ENCODE measurements at places on chromosomes 5 and 9.

DNA sequence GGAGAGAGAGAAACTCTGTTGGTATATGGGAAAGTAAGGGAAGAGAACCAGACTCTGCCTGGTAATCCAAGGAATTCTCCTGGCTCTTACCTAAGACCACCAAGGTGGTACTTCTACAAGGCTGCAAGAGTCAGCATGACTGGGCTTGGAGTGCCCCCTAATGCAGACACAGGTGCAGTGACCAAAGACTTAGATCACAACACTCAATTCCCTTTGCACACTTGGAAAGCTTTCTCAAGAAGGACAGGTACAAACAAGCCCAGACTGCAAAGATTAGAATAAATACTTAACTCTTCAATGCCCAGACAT lies 25.2 kb downstream of the UGT3A2 start:
- H3K4me3 ChIP-seq, result no peak overlapping the region
- DNase-seq, result no peak
- H3K27me3 ChIP-seq, result peaks cover 22% of the 10 kb centered on the region

- H3K27ac ChIP-seq, result no peak overlapping the region
- H3K27me3 ChIP-seq, result peaks cover 9% of the 10 kb centered on the region
- no peak for DNase-seq
- H3K4me3 ChIP-seq, result no peak overlapping the region
- no peaks in the 10 kb centered on the region for H3K36me3 ChIP-seq
These were observed 5.2 kb downstream of the BASP1 start for GRCh38 chr5:17222664-17223063.

GRCh38 chr9:18385696-18386490 lies 88.1 kb upstream of the ADAMTSL1 start:
- no peaks in the 10 kb centered on the region for H3K36me3 ChIP-seq
- H3K27me3 ChIP-seq, result no peaks in the 10 kb centered on the region
- H3K4me3 ChIP-seq, result no peak overlapping the region
- DNase-seq, result no peak
- no peak overlapping the region for H3K27ac ChIP-seq
- no peaks in the 10 kb centered on the region for H3K4me1 ChIP-seq

- no peak overlapping the region for H3K4me3 ChIP-seq
- no peak for DNase-seq
- H3K36me3 ChIP-seq, result no peaks in the 10 kb centered on the region
- no peak overlapping the region for H3K27ac ChIP-seq
- no peaks in the 10 kb centered on the region for H3K27me3 ChIP-seq
These were observed 59.5 kb downstream of the RORB start for GRCh38 chr9:74556685-74557084.

GRCh38 chr5:111132731-111133435 lies 40.7 kb downstream of the WDR36 start:
- no peak for DNase-seq
- H3K4me1 ChIP-seq, result no peaks in the 10 kb centered on the region
- H3K4me3 ChIP-seq, result no peak overlapping the region

GRCh38 chr9:76575761-76576160 lies 116.8 kb downstream of the GCNT1 start:
- no peaks in the 10 kb centered on the region for H3K27me3 ChIP-seq
- no peak overlapping the region for H3K4me3 ChIP-seq
- H3K27ac ChIP-seq, result no peak overlapping the region

DNA sequence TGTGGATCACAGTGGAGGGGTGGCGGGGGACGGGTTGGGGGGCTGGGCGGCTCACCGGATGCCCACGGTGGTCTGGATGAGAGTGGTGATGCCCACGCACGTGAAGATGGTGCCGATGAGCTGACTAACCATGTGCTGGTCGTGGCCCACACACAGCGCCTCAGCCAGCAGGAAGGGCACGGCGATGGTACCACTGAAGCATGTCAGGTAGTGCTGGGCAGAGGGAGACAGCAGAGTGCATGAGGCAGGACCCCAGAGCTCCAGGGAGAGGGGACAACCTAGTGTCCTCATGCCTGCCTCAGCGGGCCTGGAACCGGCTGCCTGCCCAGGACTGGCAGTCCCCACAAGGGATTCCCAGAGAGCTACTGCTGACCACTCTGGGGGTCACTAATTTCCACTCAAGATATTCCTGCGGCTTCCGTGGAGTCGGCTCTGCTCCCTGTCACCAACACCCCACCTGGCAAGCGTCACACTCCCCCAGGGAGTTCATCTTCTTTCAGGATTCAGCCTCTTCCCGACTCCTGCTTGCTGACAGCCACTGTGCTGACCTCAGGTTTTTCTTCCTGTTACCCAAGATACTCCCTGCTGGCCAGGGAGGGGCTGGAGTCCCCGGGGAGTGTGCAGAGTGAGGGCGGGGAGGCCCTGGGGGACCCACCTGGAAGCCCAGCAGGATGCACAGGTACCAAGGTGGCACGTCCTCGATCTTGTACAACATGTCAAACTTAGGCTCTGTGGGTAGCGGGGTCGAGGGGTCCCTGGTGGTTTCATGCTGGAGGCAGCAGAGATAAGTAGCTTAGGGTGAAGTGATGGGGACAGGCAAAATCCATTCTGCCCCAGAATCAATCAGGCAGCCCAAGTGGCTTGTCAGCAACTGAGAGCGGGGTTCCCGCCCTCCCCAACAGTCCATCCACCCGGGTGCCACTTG lies 998 bp downstream of the SLC23A1 start:
- peaks cover 14% of the 10 kb centered on the region for H3K36me3 ChIP-seq
- H3K27me3 ChIP-seq, result no peaks in the 10 kb centered on the region
- H3K4me1 ChIP-seq, result peaks cover 15% of the 10 kb centered on the region
- DNase-seq, result no peak
- H3K4me3 ChIP-seq, result no peak overlapping the region

DNA sequence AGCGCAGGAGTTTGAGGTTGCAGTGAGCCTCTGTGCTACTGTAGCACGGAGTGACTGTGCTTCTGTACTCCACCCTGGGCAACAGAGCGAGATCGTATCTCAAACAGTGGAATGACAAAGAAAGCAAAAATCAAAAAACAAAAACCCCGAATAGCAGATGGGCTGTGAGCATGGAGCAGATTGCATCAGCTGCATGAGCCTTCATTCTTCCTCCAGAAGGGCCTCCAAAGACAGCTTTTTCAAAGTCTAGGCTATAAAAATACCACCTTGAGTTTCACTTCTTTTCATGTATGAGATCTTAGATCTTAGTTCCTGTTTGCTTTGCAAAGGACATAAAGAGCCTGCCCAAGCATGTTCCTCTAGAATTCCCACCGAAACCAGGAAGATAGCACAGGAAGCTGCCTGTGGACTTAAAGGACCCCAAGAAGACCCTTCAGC lies 15.0 kb upstream of the HSPB3 start:
- peaks cover 5% of the 10 kb centered on the region for H3K4me1 ChIP-seq
- H3K36me3 ChIP-seq, result no peaks in the 10 kb centered on the region
- peaks cover 24% of the 10 kb centered on the region for H3K27me3 ChIP-seq
- H3K27ac ChIP-seq, result no peak overlapping the region
- no peak overlapping the region for H3K4me3 ChIP-seq

GRCh38 chr5:89445106-89445745 lies 562.2 kb upstream of the MEF2C start:
- H3K4me3 ChIP-seq, result no peak overlapping the region
- H3K27ac ChIP-seq, result no peak overlapping the region

DNA sequence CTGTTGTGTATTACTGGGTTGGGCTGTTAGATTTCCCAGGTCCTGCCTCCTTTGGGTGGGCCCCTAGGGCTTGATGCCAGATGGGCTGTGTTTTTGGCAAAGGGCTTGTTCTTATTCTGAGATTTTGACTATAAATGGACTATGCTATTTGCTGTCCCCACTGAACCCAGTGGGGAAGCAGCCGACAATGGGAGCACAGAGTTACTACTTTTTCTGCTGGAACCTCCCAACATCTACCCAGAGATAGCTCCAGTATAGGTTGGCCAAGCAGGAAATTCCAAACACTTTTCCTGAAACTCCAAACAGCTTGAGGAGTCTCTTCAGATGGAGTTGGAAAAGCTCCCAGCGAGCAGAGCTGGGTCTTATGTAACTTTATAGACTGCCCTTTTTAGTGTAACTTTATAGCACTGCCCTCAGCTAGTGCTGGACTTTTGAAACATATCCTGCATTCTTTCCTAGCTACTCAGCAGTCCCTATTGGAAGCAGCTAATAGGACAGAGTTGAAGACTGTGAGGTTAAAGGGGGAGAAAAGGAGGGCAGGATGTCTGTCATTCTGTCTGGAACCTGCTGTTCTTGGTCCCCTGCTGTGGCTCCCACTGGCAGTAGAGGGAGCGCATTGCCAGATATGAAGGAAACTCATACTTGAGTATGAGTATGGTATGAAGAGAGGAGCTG lies 21.0 kb downstream of the RUSC2 start:
- H3K4me3 ChIP-seq, result no peak overlapping the region
- peaks cover 58% of the 10 kb centered on the region for H3K27me3 ChIP-seq
- no peaks in the 10 kb centered on the region for H3K36me3 ChIP-seq
- no peak overlapping the region for H3K27ac ChIP-seq
- no peak for DNase-seq

DNA sequence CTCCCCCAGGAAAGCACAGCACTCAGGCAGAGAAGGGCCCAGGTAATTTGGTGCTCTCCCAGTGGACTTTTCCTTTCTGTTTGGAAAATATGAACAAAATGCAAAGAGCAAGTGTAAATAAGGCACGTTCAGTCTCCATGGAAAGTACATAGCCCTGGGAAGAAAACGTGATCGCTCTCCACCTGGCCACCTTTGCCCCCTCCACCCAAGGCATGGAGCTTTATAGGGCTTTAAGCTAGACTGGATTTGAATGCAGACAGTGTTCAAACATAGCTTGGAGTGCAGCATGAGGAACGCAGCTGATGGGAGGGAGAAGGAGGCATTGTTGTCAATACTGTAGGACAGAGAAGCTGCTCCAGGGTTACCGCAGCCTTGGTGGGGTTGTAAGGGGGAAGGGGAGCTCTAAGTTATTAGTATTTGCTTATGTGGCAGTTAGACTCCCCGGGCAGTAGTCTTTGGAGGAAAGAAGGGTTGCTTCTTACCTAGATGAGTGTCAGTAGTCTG lies 500.2 kb downstream of the SPOCK1 start:
- no peak overlapping the region for H3K4me3 ChIP-seq
- DNase-seq, result no peak
- H3K4me1 ChIP-seq, result no peaks in the 10 kb centered on the region
- H3K36me3 ChIP-seq, result no peaks in the 10 kb centered on the region

DNA sequence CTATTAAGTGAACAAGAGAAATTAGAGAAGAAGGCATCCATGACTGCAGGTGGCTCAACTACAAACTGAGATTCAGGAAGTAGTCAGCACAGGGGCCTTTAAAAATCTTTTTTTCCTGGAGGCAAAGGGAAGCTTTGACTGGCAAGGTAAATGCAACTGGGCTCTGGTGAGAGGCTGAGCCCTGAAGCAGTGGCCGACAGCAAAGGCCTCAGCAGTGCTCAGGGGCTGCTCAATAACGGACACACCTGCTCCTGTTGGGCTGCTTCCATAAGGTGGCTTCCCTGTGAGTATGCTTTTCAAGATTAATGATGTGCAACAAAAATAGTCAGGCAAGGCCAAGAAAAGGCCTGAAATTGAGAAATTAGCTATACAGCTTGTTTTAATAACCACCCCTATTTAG lies 134.2 kb upstream of the RGMB start:
- DNase-seq, result no peak
- H3K27me3 ChIP-seq, result no peaks in the 10 kb centered on the region
- no peaks in the 10 kb centered on the region for H3K4me1 ChIP-seq

- peaks cover 12% of the 10 kb centered on the region for H3K4me1 ChIP-seq
- peak overlapping the region; percentile 71 for H3K27ac ChIP-seq
- H3K27me3 ChIP-seq, result no peaks in the 10 kb centered on the region
- H3K36me3 ChIP-seq, result peaks cover 50% of the 10 kb centered on the region
- H3K4me3 ChIP-seq, result no peak overlapping the region
- DNase-seq, result no peak
These were observed 60.8 kb downstream of the PSMB7 start for GRCh38 chr9:124354346-124355038.

DNA sequence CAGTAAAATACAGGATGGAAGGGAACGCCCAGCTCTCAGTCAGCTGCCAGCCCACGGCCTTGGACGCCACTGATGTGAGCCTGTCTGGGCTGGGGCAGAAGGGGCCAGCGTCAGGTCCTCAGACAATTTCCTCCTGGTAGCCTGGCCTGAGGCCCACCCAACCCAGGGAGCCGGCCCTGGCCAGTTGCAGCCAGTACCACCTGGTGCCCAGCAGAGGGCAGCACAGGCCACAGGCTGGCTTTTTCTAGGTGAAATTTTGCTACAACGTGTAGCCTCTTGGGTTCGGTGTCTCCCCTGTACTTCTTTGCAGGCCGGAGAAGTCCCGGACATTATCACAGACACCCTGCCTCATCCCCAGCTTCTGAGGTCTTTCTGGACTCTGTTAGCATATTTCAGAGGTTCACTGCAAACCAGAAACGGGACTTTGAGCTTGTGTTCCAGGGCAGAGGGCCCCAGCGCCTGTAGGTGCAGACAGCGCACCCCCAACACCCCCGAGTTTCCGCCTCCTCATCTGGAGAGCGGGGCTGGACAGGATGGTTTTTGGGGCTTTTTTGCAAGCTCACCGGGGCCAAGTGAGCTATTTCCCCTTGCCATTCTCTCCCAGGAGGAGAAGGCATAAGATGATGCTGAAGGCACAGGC lies 45.9 kb upstream of the KCNMB1 start:
- no peak overlapping the region for H3K27ac ChIP-seq
- H3K36me3 ChIP-seq, result no peaks in the 10 kb centered on the region
- peaks cover 2% of the 10 kb centered on the region for H3K4me1 ChIP-seq
- H3K4me3 ChIP-seq, result no peak overlapping the region

- peaks cover 8% of the 10 kb centered on the region for H3K4me1 ChIP-seq
- no peak overlapping the region for H3K4me3 ChIP-seq
- no peak for DNase-seq
- no peak overlapping the region for H3K27ac ChIP-seq
These were observed 66.4 kb downstream of the SLCO4C1 start for GRCh38 chr5:102229685-102230084.

GRCh38 chr9:21153336-21154017 lies 11.8 kb upstream of the IFNW1 start:
- peaks cover 6% of the 10 kb centered on the region for H3K27me3 ChIP-seq
- H3K36me3 ChIP-seq, result no peaks in the 10 kb centered on the region
- no peak overlapping the region for H3K27ac ChIP-seq

DNA sequence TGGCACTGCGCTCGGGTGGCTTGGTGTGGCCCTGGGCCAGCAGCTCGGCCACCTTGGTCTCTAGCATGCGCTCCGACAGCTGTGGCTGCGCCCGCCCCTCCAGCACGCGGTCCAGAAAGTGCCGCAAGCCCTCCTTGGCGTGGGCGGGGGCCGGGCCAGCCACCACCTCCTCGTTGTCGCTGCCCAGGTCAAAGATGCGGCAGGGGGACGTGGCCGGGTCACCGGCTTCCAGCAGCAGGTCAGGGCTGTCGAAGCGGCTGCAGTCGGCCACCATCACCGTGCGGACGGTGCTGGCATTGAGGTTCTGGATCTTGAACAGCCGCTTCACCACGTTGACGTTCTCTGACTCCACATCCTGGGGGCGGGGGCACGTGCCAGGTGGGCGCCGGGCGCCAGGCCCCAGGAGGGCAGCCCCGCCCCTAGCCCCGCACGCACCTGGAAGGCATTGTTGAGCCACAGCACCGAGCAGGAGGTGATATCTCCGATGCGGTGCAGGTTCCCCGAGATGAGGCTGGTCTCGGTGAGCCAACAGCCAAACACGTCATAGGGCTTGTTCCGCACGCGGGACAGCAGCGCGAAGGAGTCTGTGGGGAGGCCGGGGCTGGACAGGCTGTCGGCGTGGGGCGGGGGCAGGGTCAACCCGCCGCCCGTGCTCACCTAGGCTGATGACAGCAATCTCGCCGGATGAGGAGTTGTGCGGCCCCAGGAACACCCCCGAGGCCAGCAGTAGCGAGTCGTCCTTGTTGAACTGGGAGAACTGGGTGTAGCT lies 2.2 kb downstream of the FBXW5 start:
- DNase-seq, result no peak
- peaks cover 49% of the 10 kb centered on the region for H3K36me3 ChIP-seq
- H3K27ac ChIP-seq, result no peak overlapping the region
- peak overlapping the region; percentile 78 for H3K4me3 ChIP-seq
- H3K27me3 ChIP-seq, result no peaks in the 10 kb centered on the region
